ENCODE measurements at places on chromosomes 2 and 18.

DNA sequence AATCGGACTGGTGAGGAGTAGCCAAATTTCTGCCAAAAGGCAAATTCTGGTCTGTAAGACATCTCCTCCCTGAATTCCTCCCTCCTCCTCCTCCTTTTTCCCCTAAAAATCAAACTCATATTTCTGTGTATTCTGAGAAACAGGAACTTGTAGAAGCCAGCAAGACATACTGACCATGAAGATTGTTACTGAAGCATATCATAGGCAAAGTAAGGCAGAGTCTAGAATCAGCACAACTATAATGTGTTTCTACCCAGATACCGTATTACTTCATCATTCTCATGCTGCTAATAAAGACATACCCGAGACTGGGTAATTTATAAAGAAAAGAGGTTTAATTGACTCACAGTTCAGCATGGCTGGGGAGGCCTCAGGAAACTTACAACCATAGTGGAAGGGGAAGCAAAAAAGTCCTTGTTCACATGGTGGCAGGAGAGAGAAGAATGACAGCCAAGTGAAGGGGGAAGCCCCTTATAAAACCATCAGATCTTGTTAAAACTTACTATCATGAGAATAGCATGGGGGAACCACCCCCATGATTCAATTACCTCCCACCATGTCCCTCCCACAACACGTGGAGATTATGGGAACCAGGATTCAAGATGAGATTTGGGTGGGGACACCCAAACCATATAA, 24.9 kb upstream of the EPC2 start:
- no peak for DNase-seq

GRCh38 chr2:3712831-3713503, 9.6 kb downstream of the DCDC2C start:
- DNase-seq, result no peak

GRCh38 chr2:151649966-151650365, 84.3 kb downstream of the NEB start:
- DNase-seq, result no peak

DNA sequence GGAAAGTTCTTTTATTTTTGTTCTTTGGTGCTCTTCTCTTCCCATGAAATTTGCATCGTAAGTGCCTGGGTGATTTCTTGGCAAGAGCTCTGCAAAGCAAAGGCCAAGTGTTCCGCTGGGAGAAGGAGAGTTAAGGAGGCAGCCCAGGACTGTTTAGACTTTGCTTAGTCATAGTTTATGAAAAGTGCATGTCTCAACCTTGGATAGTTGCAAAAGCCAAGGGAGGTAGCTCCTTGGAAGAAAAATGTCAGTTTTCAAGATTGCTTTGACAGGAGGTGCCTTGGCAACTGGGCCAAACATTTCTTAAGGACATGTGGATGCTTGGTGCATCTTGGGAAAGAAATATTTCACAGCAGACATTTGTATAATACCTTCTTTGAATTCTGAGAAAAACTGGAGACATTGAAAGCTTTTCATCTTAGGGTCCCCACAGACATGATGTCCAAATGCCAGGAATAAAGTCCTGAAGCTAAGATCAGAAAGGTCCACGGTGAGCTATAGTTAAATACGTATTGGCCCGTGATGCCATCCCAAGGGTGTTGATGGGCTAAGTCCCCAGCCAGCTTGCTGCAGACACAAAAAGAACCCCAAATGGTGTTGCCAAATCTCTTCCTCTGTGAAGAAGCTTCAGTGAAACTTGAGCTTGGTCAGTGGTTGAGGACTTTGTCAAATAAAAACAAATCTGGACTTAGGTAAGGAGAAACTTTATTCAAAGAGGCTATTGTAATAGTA, 96.3 kb upstream of the THUMPD2 start:
- no peak for DNase-seq

GRCh38 chr2:212539072-212539880, 674 bp upstream of the ERBB4 start:
- DNase-seq, result no peak

DNA sequence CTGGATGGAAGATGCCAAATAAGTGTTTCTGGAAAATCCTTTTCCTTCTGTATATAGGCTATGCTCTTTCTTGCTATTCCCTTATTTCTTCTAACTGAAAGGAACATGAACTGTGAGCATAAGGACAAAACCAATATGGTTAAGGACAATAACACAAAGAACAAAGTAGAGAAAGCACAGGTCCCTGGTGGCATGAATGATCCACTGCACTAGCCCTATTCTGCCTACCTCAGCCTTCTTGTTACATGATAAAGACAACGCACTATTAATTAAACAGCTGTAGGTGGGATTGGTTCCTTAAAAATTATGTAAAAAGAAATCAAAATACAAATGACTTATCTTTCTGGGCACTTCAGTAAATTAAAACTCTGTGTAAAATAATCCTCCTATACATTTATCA, 1.9 kb upstream of the WDR75 start:
- no peak for DNase-seq

- DNase-seq, result no peak
These were observed 1071.2 kb upstream of the GYPC start for GRCh38 chr2:125584732-125585131.

- DNase-seq, result no peak
These were observed 107.2 kb downstream of the RNF152 start for GRCh38 chr18:61785588-61785987.

GRCh38 chr18:32324181-32324580, 134.3 kb downstream of the MEP1B start:
- no peak for DNase-seq

DNA sequence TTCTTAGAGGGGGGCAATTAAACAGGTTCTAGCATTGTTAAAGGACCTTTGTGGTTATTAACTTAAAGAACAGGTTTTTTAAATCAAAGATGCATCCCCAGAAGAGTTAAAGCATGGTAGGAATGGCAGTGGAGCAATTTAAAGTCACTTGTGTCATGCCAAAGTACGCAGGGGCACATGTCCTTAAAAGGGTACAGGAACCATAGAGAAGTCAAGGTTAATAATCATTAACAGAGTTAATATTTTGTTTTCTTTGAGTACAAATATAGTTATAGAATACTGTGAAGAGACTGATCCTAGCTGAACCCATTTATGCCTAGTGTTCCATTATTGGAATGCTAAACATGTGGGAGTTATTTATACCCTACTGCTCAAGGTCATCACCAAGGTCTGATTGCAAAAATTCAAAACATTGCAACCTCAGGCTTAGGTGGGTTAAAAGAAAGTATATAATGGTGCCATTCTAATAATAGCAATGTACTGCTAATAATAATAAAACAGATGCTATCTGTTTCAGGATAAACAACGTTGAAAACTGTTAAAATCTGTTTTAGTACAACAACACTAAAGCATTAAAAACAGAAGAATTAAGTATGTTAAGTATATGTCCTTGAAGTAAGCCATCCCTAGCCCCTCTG, 216.0 kb downstream of the MYO3B start:
- no peak for DNase-seq

GRCh38 chr2:113157897-113158753, 15.6 kb upstream of the PSD4 start:
- no peak for DNase-seq

GRCh38 chr2:95264624-95265023, 9.6 kb upstream of the PROM2 start:
- DNase-seq, result no peak

GRCh38 chr2:172674968-172675303, 60.7 kb upstream of the RAPGEF4 start:
- no peak for DNase-seq

DNA sequence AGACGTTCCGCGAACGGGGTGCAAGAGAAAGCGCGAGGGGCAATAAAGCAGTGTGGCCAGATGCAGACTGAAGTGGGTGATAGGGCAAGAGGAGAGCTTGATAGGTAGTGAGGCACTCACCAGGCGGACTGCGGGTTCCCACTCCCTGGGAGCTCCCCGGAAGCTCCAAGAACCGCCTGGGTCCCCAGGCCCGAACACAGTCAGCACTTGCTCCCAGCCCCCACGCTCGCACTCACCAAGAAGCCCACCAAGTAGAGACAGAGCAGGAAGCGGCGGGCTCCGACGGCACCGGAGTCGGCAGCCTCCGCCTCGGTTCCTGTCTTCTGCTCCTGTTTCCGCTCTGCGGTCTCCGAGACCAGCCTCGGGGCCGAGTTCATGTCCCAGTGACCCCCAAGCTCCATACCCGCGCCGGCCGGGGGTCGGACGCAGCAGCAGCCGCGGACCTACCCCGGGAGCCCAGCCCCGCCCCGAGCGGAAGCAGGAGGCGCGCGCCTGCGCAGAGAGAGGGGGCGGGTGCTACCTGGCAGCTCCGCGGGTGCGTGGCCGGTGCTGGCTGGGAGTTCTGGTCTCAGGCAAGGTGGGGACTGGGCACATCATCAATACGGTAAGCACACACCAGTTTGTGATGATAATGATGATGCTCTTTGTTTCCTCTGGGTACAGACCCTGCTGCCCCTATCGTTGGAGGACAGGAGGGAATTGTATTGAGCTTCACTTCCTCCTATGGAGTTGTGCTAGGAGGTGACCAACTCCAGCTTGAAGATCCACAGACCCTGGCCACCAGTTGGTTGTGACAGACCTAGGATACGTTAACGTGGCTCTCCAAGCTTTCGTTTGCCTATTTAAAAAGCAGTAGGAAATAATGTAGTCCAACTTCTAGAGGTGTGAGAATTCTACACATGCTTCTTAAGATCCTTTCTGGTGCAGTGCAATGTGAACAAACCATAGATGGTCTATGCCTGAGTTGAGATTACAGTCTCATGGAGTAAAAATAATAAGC, 25.1 kb upstream of the TMEM182 start:
- DNase-seq, result peak; percentile 86

DNA sequence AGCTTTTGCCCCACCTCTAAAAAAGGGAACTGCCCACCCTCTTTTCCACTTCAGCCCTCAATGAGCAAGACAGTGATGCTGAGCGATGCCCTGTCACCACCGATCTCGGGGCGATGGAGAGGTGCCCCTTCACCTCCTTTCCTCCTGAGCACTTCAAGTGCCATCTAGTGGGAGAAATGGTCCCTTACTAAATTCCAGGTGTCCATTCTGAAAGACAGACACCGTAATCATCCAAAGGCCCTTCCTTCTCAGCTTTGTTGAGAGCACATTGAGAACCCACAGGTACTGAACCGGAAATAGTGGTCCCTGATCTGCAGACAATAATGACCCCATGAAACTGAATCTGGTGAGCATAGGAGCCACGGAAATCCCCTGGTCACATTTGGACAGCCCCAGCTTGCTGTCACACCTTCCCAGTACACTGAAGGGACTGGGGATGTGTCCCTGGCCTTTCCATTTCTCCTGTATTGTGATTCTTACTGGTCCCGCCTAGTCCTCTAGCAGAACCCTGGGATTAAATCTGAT, 38.5 kb downstream of the KCTD18 start:
- peak; percentile 29 for DNase-seq

GRCh38 chr2:163799807-163800206, 64.0 kb upstream of the FIGN start:
- no peak for DNase-seq

- DNase-seq, result no peak
These were observed 53.7 kb upstream of the MAP3K20 start for GRCh38 chr2:173021939-173022371.

All from activated T-cell treated with anti-CD3 and anti-CD28 coated beads for 48 hours (primary cell).